ENCODE measurements at places on chromosomes 13 and 19.

GRCh38 chr13:28147495-28147894, 9.2 kb downstream of the PAN3 start:
- DNase-seq: peak; percentile 8

DNA sequence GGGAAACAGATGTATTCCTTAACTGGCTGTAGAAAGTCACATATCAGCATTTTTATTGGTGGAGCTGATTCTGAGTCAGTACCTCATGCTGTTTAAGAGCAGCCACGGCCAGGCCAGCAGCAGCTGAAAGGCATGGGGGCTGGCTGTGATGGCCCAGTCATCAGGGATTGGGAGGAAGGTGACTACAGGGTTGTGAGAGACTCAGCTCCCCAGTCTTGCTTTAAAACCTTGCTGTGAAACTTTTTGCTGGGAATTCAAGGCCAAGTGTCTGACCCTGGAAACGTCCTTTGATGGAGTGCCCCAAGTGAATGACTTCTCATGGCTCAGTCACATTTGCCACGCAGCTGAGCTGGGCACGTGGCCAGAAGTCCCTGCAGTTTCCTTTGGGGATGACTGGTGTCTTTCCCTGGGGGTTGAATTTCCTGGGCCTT, 39.1 kb upstream of the RNF113B start:
- peak; percentile 46 for DNase-seq

GRCh38 chr19:46126086-46126580, 1.6 kb upstream of the IGFL3 start:
- no peak for DNase-seq

- no peak for DNase-seq
These were observed at the start of gene IGFLR1 for GRCh38 chr19:35742121-35742724. Gene IGFLR1 (minus strand): TSS chr19:35742452. CDS start chr19:35741180, 1,272 bp downstream.

DNA sequence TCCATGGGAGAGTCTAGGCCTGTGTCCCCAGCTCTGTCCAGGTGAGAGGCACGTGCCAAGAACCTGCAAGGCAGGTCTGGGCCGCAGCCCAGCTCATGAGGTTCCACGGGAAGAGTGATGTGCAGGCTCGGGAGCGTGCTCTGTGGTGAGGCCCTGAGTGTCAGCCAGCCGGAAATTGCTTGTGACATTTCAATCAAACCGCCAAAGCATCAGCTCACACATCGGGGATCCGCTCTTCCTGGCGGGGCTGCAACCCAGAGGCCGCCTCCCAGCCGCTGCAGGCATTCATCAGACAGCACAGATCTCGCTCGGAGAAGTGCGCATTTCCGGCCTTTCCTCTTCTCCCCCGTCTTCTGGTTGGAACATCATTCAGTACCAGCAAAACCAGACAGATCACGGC, 109.3 kb downstream of the KDM4B start:
- DNase-seq: no peak

DNA sequence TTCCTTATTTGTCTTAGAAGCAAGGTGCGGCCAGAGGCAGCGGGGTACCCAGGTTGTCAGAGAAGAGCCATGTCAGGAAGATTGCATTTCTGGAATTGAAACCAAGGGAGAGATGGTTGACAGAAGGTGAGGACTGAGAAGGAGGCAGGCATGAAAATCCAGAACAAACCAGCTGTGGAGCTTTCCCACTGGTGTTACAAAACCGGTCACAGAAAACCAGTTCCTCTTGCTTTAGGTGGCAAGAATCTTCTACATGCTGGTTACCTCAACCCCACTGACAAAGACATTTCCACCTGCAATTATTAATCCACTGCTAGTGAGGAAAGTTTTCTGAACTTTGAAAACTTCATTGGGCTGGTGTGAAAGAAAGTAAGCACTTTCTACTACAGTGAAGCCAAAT, 64.0 kb upstream of the MED4 start:
- DNase-seq: no peak

DNA sequence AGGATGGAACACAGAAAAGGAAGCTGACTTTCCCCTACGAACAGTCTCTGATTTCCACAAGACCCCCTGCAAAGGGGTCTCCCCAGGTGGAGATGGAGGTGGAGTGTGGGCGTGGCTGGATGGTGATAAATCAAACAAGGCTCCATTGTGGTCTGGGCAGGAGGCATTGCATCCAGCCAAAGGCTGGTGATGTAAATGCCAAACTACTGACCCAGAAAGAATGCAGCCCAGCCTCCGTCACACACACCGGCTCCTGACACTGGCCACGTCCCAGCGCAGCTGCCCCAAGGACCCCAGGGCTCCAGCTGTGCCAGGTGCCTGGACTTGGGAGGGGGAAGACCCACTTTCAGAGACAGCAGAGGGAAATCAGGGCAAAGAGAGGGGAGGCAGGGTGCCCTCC, 6.3 kb downstream of the SLC7A1 start:
- no peak for DNase-seq

GRCh38 chr13:64506246-64506645, 2723.9 kb downstream of the PCDH9 start:
- no peak for DNase-seq

DNA sequence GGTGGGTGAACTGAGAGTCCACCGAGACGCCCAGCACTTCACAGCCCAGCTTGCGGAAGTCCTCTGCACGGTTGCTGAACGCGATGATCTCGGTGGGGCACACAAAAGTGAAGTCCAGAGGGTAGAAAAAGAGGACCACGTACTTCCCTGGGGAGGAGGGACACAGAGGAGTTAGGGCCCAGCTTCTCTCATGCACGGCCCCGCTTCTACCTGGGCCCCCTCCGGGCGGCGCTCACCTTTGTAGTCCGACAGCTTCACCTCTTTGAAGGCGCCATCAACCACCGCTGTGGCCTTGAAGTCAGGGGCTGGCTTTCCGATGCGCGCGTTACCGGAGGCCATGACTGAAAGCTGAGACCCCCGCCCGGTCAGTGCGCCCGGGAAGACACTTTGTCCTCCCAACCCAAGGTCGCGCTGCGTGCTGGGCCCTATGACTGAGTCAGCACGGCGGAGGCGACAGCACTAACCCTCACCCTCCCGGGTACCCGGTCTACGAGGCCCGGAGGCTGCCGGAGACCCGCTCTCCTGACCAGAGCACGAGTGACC, 606 bp downstream of the PRDX2 start:
- no peak for DNase-seq

DNA sequence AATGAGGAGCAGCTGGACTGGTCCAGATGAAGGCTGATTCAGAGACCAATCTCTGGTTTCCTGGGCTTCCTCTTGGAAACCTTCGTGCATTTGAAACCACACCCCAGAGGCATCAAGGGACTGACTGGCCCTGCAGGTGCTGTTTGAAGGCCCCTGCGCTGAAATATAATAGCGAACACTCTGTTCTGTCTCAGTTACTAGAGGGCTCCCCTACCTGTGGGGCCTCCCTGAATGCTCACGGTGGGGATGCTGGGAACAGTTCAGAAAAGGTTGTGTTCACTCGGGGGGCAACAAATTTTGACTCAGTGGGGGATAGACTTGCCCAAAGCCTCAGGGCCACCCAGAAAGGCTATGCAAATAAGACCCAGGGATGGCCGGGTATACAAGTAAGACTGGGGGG, 6.4 kb downstream of the CCDC8 start:
- no peak for DNase-seq

GRCh38 chr19:58325311-58326022, 1.3 kb upstream of the ZSCAN22 start:
- no peak for DNase-seq

DNA sequence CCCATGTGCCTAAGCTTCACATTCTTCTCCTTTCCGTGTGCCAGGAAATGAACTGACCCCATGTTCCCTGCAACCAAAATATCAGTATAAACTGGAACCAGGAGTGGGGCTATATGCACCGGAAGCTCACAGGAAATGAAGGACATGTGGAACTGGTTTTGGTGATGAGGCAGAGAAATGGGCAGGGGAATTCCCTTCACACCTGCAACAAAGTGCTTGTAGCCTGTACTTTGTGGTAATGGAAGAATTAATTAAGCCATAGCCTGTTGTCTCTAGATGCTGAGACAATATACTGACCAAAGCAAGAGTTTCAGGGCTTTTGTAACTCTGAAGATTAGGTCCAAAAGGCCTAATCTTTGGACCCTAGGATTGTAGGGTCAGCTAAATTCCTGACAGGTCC, 15.5 kb upstream of the UGGT2 start:
- no peak for DNase-seq
